ENCODE measurements at places on chromosomes 16 and 17. TPM values are rescaled to one million over a fixed set of nuclear protein-coding genes. Genes with fewer than 3 reads are reported as not detected.

- DNase-seq = no peak
These were observed 21.1 kb downstream of the CACNG4 start for GRCh38 chr17:66985338-66986237.

GRCh38 chr17:40108970-40109824 is 8.8 kb upstream of the NR1D1 start:
- no peak for DNase-seq

DNA sequence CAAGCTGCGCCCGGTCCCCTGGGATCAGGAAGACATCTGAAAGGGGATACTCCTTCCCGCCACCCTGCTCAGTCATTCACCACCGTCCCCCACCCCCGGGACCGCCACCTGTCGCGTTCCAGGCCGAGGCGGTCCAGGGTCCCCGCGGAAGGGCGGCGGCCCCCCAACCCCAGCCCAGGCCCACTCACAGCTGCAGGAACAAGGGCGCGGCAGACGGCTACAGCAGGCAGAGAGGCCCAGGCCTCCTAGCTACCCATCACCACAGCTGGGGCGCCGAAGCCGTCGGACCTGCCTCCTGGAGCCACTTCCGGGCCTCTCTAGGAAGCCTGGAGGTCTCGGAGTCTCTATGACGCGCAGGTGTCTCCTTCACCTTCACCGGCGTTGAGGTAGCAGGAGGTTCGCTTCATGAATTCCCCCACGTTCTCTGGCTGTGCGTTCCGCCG is at the start of gene SDR42E1:
Gene SDR42E1, minus strand, starts transcription at position 272 of the 443 bp plus-strand sequence. CDS start 10,612 bp downstream, outside the sequence.
- no peak for DNase-seq

The TEKT5 gene
- polyA plus RNA-seq = 0.48 TPM

The SPN gene
- polyA plus RNA-seq = 0.85 TPM
